ENCODE measurements at places on chromosomes 4 and X.

- DNase-seq: no peak
Observed at GRCh38 chrX:69067841-69068240, 97.4 kb downstream of the PJA1 start.

DNA sequence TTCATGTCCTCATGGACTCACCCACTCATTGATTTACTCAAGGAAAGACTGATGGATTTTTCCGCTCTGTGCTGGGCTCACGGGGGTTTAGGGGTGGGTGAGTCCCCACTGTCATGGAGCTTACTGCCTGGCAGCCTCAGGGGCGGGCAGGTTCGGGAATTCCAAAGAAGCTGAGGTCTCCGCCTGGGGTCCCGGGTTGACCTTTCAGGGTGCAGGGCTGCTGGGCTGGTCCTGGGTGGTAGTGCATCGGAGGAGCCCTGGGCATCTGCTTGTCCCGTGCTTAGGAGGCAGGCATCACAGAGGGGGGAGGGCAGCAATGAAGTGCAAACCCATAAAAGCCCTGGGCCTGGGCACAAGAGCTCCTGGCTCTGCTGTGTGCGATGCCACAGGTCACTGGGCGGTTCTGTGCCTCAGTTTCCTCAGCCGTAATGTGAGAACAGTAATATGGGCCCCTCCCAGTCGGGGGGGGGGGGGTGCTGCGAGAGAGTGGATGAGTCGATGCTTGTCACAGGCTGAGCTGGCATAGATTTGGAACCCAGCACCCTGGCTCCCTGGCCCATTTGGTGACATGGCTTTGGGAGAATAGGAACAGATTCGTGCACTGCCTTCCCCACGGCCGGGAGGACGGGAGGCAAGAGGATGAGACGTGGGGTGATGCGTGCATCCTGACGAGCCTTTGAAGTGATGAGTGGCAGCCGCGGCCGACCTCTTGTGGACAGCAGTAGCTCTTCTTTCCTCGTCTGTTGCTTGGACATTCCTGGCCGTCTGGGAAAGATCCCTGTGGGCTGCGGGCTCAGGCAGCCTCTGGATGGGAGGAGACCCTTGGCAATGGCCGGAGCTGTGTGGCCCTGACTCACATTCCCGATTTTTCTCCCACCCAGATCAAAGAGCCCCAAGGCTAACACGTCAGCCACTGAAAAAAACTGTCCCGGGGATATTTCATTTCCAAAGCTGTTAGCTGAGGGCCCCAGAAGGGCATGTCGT lies 42.0 kb downstream of the PSAPL1 start:
- no peak for DNase-seq

DNA sequence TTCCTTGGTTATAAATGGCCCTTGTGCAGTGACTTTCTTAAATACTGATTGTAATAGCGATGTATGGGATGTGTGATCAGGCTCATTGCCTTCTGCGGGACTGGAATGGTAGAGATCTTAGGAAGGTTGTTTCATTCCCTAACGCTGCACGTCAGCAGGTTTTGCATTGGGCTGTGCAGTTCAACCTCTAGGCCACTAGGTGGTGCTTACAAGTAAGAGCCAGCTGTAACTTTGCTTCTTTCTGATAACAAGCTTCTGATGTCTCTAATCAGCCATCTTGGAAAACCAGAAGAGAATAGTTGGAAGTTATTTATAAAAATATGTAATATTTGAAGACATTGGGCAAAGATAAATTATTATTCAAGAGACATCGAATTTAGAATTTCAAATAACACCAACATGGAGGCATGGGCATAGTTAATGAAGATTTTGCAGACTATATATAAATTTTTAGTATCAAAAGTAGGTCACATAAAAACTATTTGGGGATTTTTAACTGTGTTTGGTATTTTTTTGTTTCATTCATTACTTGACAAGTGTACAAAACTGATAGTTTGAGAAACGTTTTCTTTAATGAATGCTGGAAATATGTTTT lies 339.7 kb upstream of the PCDH7 start:
- no peak for DNase-seq

DNA sequence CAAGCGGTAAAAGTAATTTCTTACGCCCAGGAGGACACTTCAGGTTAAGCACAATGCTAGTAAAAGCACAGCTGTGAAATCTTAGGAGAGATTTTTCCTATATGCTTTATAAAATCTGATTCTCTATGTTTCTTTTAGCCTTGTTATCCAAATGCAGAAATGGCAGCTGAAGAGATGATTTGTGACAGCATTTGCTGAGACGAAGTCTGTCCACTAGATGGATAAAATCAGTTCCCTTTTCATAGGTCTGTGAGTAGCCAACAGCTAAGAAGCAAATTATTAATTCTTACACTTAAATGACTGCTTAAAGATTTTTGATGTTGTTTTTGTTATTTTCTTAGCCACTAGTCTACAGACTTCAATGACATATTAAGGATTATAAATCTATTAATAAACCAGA lies 5.3 kb downstream of the GPM6A start:
- no peak for DNase-seq

DNA sequence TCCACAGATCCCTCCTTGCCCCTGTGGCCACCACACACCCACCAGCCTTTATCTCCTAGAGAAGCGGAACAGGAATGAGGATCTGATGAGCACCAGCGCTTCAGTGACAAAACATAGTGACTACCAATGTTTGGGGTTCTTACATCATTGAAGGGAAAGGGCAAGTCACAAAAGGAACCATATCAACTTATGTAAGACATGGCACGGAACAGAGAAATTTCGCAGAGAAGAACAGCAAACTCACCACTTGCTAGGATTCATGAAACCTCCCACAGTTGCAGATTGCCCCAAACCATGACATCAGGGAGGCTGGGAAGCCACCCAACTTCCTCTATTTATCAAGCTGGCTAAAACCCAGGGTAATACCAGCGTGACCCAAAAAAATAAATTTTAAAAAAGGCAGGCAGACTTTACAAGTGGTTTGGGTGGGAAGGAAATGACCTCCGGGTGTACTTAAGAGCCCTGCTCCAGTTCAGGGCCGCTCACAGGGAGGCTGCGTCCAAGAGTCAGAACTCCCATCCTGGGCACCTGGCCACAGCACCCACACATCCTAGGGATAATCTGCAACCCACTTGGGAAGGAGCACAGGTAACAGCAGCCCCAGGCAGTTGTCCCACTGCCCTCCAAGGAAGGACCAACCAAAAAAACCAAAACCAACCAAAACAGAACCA lies 36.0 kb downstream of the ADGRG2 start:
- DNase-seq: no peak

DNA sequence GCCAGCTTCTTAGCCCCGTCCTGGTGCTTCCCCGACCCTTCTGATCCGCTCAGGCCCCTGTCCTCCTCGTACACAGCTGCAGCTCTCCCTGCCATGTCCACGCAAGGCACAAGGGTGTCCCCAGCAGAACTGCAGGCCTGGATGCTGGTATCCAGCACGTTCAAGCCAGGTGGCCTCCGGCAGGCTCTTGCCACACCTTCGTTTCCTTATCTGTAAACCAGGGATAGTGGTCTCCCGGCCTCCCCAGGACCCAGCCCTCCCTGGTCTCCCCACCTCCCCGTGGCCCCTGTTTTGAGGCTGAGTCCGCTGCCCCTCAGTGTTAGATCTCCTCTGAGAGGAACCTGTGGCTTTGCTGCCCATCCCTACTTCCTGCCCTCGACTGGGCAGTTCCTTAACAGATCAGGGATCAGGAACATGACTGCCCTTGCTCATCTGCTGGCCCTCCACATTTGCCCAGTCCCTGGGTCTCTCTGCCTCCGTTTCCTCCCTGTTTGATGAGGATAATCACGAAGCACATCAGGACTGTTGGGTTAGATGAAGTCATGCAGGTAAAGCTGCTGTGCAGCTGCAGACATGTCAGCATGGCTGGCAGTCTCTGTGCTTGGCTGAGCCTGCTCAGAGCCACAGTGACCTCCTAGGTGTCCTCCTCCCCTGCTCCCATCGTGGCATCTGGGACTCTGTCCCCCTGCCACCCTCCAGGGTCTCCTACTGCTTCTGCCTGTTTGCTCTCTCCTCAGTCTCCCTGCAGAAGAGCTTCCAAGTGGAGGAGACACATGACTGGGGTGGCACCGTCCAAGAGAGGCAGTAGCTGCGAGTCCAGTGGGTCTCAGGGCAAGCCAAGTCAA lies 32.9 kb downstream of the PIGG start:
- no peak for DNase-seq

DNA sequence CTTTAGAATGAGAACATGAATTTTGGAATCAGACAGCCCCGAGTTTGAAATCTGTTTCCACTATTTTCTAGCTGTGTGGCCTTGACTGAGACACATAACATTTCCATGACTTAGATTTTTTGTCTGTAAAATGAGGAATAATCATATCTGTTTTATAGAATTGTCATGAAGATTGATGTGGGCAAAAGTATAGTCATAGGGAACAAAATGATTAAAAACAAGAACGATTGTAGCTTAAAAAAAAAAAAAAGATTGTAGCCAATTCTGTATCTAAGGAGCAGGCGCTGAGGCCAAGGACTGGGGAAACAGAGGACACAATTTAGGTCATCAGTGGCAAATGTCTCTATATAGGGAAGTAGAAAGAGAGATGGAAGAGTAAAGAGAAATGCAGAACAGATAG lies 201.6 kb upstream of the C1QTNF7 start:
- no peak for DNase-seq
